ENCODE measurements at places on chromosomes 4 and X.

- DNase-seq: peak; percentile 64
Observed at GRCh38 chrX:40172401-40173142, 74.8 kb upstream of the BCOR start.

DNA sequence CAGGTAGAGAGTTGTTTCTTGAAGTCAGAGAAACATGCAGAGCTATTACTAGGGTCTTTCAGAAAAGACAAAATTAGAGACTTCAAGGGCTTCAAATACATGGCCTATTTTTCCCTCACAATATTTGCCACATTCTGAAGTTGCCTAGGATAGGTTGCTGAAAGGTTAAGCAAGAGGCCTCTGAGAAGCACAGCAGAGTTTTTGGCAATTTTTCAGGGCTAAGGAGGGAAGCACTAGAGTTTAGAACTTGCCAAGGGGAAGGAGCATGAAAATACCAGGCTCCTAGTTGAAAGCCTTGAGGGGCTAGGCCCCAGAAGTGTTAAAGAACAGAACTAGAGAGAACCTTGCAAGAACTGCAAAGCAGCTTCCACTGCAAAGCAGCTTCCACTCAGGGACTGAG is 86.4 kb downstream of the ANAPC10 start:
- no peak for DNase-seq

DNA sequence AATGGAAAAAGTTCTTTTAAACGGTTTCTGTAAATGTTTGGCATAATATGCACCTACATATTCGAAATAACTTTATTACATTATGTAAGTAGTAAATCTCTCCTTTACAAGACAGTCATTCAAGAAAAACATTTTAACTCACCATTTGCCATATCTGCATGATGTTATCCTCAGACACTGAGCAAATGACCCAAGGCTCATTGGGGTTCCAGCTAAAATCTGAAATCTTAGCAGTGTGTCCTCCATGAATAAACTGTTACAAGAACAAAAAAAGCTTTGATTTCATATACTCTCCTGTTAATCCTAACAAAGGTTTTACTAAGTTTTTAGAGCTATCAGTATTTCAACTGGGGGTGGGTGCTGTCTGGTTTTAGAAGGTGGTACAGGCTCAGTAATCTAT is 24.5 kb downstream of the RBBP7 start:
- no peak for DNase-seq

GRCh38 chrX:1417921-1418771 is 26.2 kb upstream of the SLC25A6 start:
- no peak for DNase-seq

DNA sequence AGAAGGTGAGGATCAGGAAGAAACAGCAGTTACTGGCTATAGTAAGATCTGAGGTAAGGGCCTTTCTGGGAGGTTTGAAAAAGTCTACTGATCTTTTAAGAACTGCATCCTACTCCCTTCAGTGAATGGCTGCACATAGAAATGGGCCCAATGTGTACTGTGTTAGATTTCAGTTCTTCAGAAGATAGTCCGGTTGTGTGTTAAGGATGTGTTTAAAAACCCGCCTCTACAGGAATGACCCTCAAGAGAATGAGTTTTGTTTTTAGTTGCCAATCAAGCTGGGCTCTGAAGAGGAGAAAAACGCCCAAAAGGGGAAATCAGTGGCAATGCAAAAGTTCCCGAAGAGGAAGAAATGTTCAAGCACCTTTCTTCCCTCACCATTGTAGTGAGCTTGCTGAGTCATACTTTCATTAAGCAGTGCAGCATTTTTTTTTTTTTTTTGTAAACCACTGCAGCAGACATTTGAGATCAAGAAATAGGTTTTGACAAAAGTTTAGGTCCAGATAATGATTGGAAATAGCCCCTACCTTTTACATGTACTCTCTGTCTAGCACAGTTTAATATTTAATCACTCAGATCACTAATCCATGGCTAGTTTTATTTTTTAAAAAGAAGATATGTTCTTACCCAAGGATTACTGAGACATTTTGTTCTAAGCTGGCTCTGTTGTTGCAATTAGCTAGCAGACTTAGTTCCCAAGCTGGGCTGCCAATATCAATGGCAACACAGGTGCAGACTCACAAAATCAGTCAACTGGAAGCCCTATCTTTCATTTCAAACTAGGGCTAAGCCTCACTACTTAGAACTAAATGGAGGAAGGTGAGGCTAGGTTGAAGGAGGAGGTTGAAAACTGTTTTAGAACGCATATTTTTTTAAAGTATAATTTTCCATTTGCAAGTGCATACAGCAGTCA is 7.0 kb upstream of the TRPC5OS start:
- DNase-seq: no peak

DNA sequence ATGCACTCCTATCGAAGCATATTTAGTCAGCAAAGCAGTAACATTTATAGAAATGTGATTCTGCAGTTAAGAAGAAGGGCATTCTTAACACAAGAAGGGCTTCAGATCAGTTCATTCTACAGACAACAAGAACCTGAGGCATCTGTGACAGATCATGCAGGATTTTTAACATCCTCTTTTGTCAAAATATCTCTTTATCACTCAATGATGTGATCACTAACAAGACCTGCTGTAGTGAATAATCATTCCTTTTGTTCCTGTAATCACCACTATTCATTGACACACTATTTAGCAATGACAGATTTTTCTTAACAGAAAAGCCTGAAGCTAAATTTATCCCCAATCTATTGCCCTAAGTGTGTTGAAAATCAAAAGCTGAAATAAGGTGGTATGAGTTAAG is 47.8 kb upstream of the ARHGAP24 start:
- DNase-seq: no peak

GRCh38 chr4:3529363-3529762 is 2.9 kb downstream of the LRPAP1 start:
- no peak for DNase-seq

DNA sequence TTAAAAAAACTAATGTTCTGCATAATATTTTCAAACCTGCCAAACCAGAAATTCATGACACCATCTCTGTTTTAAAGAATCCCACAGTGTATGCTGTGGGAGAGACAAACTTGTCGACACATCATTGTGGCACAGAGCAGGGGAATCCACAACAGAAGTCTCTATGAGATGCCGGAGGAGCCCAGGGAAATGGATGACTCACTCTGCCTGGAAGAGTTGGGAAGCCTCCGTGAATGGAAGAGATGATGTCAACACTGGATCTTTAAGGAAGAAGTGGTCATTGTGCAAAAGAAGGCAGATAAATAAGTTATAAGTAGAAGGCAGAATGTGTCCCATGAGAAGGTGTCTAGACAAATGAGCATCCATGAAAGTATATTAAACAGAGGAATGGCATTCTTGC is 595.1 kb downstream of the RAB28 start:
- DNase-seq: no peak

GRCh38 chrX:17801431-17801830 is 59.7 kb downstream of the RAI2 start:
- no peak for DNase-seq

DNA sequence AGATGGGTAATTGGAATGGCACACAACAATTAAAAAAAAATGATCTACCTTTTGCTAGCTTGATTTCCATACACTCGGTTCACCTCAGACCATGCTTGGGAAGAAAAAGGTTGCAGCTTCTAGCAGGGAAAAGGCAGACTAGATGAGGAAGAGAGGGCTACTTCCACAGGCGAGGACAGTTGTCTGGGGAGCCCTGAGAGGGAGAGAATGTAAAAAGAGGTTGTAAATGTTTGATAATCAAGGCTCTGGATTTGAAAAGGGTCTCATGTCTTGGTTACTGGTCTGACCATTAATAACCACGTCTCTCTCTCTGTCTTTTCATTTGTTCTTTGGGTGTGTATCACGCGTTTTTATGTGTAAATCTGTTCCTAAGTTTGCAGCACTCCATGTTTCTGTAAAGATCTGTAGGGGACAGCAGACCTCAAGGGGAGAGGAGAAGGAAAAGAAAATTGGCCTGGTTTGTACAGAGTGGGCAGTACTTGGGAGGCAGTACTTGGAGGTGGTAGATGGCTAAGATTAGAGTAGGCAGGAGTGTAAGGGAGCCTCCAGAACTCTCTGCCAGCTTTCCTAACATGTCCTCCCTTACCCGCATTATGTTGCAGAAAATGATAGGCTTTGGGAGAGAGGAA is 750 bp downstream of the ARMCX5 start:
- peak; percentile 10 for DNase-seq

DNA sequence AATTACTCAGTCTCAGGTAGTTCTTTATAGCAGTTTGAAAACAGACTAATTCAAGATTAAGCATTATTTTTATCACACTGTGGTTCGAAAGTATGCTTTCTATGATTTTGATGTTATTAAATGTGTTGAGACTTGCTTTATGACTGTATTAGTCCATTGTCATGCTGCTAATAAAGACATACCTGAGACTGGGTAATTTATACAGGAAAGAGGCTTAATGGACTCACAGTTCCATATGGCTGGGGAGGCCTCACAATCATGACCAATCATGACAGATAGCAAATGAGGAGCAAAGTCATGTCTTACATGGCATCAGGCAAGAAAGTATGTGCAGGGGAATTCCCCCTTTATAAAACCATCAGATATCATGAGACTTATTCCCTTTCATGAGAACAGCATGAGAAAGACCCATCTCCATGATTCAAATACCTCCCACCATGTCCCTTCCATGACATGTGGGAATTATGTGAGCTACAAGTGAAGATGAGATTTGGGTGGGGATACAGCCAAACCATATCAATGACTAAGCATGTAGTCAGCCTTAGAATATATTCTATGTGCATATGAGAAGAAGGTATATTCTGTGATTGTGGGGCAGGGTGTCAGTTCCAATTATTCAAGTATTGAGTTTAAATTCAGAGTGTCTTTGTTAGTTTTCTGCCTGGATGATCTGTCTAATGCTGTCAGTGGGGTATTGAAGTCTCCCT is 44.6 kb upstream of the UGT2A1 start:
- no peak for DNase-seq

GRCh38 chr4:173188648-173189047 is 20.0 kb downstream of the GALNT7 start:
- no peak for DNase-seq

DNA sequence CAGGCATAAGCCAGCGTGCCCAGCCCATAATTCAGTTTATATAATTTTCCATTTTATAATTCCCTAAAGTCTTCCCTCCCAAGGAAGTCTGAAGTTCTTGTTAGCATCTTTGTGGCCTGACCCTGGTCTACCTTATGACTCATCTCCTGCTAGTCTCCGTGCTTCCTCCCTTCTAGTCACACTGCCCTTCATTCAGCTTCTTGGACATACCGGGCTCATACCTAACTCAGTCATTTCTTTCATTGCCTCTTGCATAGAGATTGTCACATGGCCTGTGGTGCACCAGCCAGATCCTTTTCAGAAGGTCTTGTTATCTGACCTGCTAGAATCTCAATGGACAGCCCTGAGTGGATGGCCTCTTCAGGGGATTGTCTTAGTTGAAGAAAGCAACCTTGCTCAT is 22.8 kb upstream of the MAML3 start:
- DNase-seq: peak; percentile 49

DNA sequence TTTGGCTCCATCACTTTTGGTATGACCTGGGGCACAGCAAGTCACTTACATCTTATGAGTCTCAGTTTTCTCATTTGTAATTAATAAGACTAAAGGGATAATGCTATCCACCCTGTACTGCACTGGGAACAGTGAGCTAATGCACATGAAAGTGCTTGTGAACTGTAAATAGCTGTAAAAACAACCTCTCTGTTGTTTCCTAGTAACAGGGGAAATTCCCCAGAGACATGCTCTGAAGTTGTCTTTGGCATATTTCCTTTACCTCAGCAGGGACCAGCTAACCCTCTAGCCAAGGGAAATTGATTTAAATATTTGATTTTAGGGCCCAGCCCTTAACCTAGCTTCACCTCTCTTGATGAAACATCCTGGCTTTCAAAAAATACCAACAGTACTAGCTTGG is 6.1 kb upstream of the CYSLTR1 start:
- DNase-seq: no peak

GRCh38 chr4:74934888-74935287 is 2.0 kb downstream of the PARM1 start:
- no peak for DNase-seq

GRCh38 chr4:119299260-119299671 is 22.7 kb downstream of the FABP2 start:
- peak; percentile 17 for DNase-seq

GRCh38 chr4:117664706-117665444 is 369.4 kb upstream of the NDST3 start:
- no peak for DNase-seq

DNA sequence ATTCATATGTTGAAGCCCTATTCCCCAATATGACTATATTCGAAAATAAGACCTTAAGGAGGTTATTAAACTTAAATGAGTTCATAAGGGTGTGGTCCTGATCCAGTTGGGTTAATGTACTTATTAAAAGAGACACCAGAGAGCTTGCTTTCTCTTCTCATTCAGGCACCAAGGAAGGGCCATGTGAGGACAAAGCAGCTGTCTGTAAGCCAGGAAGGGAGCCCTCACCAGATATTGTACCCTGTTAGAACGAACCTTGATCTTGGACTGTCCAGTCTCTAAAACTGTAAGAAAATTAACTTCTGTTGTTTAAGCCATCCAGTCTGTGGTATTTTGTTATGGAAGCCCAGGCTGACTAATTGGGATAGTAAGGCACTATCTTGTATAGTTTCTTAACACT is 9.1 kb upstream of the YTHDC1 start:
- DNase-seq: no peak

- no peak for DNase-seq
Observed at GRCh38 chr4:169412046-169412445, 141.3 kb upstream of the SH3RF1 start.

- no peak for DNase-seq
Observed at GRCh38 chr4:53005808-53006207, 143.7 kb downstream of the RASL11B start.

- DNase-seq: no peak
Observed at GRCh38 chr4:25783943-25784342, 78.8 kb downstream of the SEL1L3 start.

GRCh38 chr4:122707497-122707896 is 25.0 kb upstream of the BBS12 start:
- no peak for DNase-seq

DNA sequence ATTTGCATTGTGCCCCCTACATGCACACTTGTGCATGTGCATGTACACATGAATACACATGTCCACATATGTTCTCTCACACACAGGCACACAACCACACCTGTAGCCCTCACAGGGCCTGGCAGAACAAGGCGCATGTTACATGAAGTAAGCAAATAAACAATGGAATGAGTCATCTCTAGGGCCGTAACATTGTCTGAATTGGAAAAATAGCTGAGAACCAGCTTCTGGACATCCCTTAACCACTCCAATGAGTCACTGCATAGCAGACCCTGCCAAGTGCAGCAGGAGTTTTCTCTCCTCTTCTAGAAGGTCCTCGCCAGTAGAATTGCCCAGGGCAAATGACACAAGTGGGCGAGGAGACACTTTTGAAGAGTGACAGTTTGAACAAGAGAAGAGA is 66.1 kb downstream of the MAGEA10 start:
- DNase-seq: peak; percentile 8

DNA sequence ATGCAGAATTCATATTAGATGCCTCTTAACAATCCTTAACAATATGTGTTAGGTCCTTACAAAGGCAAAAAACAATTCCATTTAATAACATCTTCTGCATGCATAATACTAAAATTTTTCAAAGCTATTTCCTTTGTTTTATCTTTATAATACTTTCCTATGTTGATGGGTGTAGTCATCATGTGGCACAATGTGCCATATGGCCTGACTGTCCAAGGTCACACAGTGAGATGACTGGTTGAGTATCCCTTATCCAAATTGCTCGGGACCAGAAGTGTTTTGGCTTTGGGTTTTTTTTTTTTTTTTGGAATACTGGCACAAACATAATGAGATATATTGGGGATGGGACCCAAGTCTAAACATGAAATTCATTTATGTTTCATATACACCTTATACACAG is 77.7 kb downstream of the NR3C2 start:
- DNase-seq: no peak

- DNase-seq: no peak
Observed at GRCh38 chr4:138400543-138400942, 158.4 kb upstream of the SLC7A11 start.

GRCh38 chr4:89579771-89580170 is 257.2 kb downstream of the SNCA start:
- no peak for DNase-seq

Measured in AG08396 (cell line).